GM04503 (cell line): ENCODE measurements at places on chromosomes 7 and 10.
A peak's percentile ranks its signal among the peaks of the same experiment; 100 is the strongest.

GRCh38 chr7:103541026-103541425 is 95.0 kb upstream of the SLC26A5 start:
- DNase-seq = no peak

GRCh38 chr7:67625257-67625737 is 628.7 kb downstream of the TYW1 start:
- peak; percentile 2 for DNase-seq

GRCh38 chr7:131076032-131076431 is 251.6 kb upstream of the MKLN1 start:
- peak; percentile 28 for DNase-seq

- peak; percentile 94 for DNase-seq
Observed at GRCh38 chr7:73999664-74000435, 28.1 kb upstream of the ELN start.

- no peak for DNase-seq
Observed at GRCh38 chr7:135192914-135193536, 18.3 kb downstream of the WDR91 start.

DNA sequence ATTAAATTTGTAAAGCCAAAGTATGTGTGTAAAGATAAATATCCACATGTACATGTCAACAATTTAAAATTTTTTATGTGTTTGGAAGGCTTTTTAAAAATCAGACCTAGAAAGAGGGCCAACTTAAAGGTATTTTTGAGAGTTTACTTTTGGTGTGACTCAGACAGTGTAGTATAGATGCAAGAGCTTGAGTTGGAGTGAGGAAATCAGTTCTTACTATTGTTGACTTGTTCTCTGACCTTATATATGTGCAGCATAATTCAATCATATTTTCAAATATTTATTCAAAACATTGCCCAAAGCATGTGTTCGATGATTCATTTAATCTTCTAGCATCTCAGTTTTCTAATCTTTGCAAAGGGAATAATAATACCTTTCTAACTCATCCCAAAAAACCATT is 243.7 kb upstream of the PRKCQ start:
- DNase-seq = no peak

GRCh38 chr7:133859231-133859630 is 267.9 kb upstream of the LRGUK start:
- no peak for DNase-seq

GRCh38 chr10:111077785-111078504 is 1.1 kb downstream of the ADRA2A start:
- DNase-seq = no peak

GRCh38 chr10:529468-530230 is 159.8 kb downstream of the DIP2C start:
- no peak for DNase-seq

DNA sequence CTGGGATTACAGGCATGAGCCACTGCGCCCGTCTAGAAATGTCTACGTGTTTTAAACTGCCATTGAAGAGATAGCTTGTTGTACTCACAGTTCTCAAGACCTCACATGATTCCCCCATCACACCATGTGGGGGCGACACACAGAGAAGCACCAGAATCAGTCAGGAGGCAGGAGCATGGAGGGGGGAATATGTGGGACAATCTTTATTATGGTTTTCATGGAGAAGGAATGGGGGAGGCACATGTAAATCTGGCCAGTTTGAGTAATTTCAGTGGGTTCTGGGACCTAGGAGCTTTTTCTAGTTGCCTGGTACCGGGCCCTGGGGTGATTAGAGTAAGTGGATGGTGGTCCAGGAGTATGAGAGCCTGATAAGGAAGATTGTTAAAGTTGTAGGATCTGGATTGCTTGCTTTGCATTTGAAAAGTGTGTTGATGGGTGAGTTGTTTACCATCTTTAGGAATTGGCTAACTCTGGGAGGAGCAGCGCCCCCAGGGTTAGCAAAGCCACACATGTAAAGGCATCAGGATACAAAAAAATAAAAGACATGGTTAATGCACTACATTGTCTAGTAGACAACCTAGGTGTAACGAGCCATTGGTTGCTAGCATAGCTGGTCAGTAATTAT is 85.4 kb upstream of the SLC13A1 start:
- DNase-seq = no peak
